Epithelial cell of proximal tubule (primary cell): ENCODE measurements at places on chromosomes 1 and 21.

DNA sequence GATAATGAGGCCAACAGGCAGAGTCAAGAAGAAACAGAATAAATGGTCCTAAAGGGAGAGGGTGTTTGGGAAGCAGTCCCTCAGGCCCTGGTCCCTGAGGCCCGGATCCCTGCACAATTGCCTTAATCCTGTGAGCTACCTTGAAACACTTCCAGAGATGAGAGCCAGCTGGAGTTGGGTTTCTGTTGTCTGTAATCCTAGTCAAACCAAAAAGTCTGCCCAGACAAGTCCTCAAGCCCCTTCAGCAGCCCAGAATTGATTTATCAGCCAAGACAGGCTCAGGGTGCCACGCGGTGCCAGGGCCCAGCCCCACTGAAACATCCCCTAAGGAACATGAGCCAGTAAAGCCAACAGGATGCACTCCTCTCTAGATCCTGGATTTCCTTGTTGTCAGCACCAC, 16.4 kb upstream of the CLSTN1 start:
- no peak for DNase-seq

DNA sequence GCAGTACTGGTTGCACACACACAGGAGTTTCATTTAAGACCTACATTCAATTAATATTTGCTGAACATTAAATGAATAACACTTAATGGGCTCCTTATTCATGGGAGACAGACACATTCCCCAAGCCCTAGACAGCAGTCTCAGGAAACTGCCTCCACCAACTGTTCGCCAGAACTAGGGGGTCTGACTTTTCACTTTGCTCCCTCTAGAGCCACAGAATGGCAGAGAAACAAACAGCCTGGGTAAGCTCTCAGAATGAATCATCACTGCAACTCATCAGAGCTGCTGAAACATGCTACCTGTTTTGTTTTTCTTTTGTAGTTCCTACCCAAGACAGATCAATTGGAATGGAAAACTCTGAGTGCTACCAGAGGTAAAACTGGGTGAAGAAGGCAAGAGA, 31.7 kb downstream of the ELK4 start:
- peak; percentile 62 for DNase-seq

DNA sequence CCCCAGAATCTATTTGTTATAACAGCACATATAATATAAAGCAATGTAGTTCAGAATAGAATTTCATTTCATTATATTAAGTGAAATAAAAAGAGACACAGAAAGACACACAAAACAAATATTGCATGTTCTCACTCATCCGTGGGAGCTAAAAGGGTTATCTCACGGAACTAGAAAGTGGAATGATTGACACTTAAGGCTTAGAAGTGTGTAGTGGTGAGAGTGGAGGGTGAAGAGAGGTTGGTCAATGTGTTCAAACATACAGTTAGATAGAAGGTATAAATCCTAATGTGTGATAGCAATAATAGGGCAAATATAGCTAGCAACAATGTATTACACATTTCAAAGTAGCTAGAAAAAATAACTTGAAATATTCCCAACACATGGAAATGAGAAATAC, 1001.7 kb upstream of the TMPRSS15 start:
- DNase-seq = no peak

DNA sequence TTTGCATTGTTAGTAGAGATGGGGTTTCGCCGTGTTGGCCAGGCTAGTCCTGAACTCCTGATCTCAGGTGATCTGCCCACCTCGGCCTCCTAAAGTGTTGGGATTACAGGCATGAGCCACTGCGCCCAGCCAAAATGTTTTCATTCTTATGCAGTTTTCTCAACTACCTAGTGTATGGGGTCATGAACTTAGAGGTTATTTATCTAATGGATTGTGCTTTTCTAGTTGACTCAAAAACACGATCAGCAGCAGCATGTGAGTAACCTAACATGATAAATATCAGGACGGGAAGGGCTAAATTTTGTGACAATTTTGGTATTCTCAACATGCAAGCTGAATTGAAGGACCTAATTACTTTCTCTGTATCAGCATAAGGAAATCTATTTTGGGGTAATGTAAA, 9.2 kb upstream of the CD84 start:
- no peak for DNase-seq

GRCh38 chr1:10866321-10867093, 70.1 kb upstream of the CASZ1 start:
- DNase-seq = no peak

DNA sequence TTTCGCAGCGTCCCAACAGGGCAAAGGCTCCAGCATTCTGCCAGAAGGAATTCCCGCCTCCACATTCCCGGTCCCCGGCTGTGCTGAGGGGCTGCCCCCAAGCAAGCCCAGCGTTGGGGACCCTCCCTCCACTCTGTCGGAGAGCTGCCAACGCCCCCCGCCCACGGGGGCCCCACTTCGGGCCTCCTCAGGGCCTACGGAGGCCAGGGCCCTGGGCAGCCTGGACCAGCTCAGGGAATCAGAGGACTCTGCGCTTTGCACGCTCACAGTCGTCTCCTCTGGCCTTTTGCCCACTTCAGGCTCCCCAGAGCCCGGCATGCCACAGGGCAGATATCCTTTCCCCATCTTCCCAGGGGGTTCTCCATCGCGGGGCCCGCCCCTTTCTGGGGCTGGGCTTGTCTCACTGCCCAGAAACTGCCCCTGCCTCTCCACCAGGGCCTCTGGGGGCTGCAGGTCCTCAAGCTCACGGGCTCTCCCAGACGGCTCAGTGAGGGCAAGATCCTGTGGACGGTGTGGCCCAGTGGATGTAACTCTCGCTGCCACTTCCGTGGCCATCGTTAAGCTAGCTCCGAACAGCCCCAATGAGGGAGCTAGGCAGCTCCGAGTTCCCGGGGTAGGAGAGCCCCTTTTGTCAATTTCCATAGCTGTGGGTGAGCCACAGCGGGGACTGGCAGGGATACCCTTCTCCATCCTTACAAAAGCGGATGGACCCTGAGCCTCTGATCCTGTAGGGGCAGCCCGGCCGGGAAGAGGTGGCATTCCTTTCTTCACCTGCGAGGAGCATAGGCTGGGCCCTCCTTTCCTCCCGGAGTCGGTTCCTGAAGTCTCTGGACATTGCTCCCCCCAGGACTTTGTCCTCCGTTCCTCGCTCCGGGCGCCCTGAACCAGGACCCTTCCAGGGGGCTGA, 2.8 kb downstream of the ITPKB start:
- no peak for DNase-seq
